ENCODE measurements at places on chromosomes 1 and 21.

GRCh38 chr1:201551877-201552731, 13.2 kb downstream of the NAV1 start:
- DNase-seq: no peak

DNA sequence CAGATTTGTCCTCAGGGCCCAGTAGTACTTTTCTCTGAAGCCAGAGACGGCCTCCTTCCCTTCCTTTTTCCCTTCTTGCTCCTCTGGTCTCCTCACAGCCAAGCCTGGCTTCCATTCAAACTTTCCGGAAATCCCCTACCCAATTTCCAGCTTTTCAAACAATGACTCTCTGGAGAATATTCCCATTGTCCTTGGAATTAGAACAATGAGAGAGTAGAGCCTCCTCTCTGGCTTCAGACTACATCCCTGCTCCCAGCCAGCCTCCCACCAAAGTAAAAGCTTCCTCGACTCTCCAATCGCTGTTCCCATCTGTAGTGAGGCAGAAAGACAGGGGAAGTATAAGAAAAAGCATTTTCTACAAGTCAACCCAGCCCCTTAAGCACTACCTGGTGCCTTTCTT, 77.7 kb upstream of the SOX13 start:
- DNase-seq: no peak

DNA sequence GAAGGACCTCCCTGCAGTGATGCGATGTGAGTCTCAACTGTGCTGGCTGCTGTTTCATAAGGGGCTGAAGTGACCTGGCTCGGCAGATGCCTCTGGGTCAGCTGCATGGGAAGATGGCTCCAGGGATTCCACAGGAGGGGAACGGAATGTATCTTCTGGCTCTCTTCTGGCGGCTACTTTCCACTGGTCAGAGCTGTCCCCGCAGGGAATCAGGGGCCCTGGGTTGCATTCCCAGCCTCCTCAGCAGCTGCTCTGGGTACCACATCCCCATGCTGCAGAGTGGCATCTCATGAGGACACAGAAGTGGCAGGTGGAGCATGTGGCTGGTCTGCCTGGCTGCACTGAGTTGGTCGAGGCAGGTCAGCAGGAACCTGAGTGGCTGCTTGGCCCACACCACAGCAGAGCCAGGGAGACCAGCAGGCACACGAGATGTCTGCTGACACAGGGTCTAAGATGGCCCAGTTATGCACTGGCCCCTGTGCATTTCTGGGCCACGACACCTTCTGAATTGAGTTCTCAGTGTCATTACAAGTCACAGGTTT, 42.8 kb downstream of the POFUT2 start:
- no peak for DNase-seq

GRCh38 chr1:181099152-181100014, 10.9 kb downstream of the IER5 start:
- peak; percentile 42 for DNase-seq

GRCh38 chr1:78298349-78298748, 192.4 kb upstream of the PTGFR start:
- DNase-seq: no peak

GRCh38 chr1:234139966-234140365, 233.3 kb upstream of the COA6 start:
- no peak for DNase-seq

Measured in HEK293T (cell line).